ENCODE measurements at places on chromosomes 1 and 21. TPM values are rescaled to one million over a fixed set of nuclear protein-coding genes. Genes with fewer than 3 reads are reported as not detected.

GRCh38 chr1:2791027-2791760 lies 10.3 kb downstream of the TTC34 start:
- no peak for DNase-seq

The TEDDM1 gene
- total RNA-seq, result not detected

The SYPL2 gene
- total RNA-seq, result not detected

- DNase-seq, result no peak
These were observed 3.7 kb upstream of the PMVK start for GRCh38 chr1:154940213-154940560.

- DNase-seq, result no peak
These were observed 40.8 kb downstream of the F5 start for GRCh38 chr1:169545472-169545871.

GRCh38 chr1:221801773-221802516 lies 60.1 kb upstream of the DUSP10 start:
- DNase-seq, result no peak

DNA sequence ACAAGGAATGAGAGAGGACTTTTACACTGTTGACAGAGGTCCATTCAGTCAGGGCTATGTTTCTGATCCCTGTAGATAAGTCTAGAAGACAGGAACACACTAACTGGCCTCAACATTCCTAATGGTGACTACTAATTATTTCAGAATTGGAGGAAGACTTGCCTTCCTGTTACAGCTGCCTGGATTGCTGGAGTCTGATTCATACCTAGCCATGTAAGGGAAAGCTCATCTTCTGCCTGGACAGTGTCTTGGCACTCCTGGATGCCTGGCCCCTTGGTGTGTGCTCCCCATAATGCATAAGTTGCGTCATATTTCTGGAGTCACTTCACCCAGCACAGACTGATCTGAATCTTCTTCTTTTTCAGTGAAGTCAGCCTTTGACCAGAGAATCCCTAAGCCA lies 326.0 kb upstream of the RUNX1 start:
- peak; percentile 45 for DNase-seq

- DNase-seq, result no peak
These were observed 75.5 kb upstream of the DYNLT5 start for GRCh38 chr1:66676613-66677298.

Data from glomerular endothelial cell (primary cell).